ENCODE measurements at places on chromosomes 5 and 9.

DNA sequence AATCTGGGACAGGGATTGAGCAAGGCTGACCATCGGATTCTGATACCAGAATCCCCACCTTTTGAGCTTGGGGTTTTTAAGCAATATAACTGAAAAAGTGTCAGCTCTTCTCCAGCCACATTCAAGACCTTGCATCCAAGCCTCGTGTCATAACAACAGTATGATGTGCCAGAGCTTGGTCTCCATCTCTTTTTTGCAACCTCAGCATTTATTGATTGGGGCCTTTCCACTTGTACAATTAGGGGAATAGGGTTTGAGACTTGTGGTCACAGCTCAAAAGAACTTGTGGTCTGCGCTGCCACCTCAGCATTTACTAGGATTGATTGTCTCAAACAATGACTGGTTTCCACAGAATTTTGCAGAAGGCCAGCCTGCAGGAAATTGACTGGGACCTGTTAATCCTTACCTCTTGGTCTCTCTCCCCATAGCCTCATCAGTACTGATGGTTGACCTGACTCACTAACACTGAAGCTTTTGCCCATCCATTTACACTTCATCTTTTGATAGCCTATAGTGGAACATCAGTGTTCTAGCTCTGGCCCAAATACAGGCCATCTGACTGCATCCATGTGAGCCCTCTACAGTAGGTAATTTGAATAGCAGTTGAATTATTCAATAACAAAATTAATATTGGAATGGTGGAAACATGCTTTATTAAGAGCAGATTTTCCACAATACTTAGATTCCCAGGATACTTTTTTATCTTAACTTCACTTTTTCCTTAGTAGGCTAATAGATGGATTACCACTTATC is 381.6 kb upstream of the PRR16 start:
- DNase-seq, result no peak

DNA sequence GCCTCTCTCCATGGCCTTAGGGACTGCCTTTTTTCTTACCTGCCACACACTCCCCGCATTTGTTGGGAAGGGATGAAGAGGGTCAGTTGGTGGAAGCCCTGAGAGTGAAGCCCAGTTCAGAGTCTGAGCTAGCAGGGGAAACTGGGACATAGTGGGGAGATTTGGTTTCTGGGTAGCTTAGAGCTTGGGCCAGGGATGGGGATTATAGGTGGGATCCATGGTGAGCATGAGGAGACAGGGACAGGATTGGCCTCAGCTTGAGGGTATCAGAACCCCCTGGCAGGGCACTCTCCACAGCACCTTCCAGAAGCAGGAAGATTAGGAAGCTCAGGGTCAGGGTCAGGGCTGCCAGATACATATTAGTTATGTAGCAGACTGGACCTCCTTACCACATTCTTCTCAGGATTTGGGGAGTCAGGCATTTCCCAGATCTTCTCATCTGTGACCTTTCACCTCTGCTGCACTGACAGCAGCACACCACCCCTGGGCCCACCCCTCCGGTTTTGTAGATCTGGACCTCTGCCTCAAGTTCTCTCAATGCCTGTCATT is 17.9 kb downstream of the OR13J1 start:
- no peak for DNase-seq

DNA sequence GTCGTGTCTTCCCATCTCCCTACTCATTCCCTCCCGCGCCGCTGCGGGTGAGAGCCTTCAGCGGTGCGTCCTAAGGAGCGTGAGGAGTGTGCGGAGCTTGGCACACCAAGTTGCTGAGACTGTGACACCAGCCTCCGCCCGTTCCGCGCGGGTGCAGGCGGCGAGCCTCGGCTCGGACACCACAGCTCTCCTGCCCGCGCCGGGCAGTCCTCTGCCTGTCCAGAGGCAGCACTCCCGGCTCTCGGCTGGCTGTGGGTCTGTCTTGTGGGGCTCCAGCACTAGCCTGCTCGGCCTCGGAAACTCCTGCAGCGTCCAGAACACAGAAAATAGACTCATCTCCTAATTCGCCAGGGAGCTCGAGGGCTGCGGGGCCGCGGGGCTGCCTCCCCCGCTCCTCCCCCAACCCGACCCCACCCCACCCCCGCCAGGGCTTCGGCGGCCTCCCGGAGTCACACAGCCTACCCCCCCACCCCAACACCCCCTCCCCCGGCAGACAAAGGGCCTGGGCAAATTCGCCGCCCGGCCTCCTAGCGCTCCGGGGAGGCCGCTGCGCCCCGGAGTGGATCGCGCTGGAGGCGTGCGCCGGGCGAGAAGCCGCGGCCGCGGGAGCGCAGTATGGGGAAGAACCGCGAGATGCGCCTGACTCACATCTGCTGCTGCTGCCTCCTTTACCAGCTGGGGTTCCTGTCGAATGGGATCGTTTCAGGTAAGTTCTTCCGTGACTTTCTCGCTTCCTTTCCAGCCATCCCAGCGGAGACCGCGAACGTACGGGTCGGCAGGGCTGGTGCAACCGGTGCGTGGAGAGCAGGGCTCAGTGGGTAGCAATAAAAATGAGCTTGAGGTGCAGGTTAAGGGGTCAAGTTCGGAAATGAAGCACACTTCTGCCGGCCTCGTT is at the start of gene ADAMTS19:
Gene ADAMTS19, plus strand, starts transcription at position 522 of the 895 bp plus-strand sequence. Its CDS starts 94 bp downstream, at position 616.
- no peak for DNase-seq

DNA sequence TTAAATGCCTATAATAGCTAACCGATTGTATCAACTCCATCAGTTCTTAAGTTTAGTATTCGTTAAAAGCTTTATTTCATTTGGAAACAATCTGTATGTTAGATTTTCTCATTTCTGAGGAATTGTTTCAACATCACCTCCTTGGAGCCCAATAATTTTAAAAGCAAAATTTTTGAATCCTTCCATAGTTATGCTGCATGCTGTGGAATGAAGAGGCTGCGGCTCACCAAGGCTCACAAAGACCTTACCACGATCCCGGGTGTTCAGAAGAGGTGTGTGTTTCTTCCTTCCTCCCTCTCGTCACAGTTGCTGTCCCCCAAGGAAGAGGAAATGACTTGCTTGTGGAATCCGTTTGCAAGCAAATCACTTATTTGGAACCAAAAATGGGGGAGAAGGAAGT is 143.8 kb downstream of the FGF1 start:
- no peak for DNase-seq
